ENCODE measurements at places on chromosomes 3 and 15.

- DNase-seq, result peak; percentile 61
Measured at GRCh38 chr3:53045518-53046170, at the start of gene SFMBT1. SFMBT1 (minus strand) TSS chr3:53046073; CDS start chr3:52969128, 76,945 bp downstream.

DNA sequence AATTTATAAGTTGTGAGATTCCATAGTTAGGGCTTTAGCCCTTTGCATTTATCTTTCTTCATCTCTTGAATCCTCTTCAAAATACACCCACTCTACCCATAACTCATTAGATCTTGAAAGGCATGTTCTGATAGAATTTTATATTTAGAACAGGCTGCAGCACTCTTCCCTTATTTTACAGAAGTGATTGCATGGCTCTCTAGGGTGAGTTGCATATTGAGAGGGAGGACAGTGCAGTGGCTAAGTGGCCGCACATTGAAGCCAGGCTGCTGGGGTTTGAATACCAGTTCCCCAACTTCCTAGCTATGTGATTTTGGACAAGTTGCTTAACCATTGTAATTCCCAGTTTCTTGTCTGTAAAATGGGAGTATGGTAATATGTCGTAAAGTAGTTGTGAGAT lies 2.5 kb downstream of the CD86 start:
- DNase-seq, result no peak

DNA sequence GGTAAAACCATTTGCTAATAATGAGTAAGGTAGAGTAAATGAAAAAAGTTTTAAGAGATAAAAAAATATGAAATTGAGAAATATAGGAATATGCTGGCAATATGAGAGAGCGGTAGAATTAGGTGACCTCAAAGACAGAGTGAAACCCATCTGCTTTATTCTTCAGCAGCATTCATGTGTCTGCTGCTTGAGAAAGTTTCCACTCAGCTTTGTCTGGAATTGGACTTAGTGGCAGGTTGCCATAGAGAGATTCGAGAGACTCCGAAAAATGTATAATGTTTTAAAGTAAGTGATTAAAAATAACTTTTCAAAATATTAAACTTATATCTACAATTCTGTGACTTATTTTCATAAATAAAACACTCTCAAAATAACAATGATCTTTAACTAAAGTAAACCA lies 5.0 kb downstream of the SUCNR1 start:
- DNase-seq, result no peak

DNA sequence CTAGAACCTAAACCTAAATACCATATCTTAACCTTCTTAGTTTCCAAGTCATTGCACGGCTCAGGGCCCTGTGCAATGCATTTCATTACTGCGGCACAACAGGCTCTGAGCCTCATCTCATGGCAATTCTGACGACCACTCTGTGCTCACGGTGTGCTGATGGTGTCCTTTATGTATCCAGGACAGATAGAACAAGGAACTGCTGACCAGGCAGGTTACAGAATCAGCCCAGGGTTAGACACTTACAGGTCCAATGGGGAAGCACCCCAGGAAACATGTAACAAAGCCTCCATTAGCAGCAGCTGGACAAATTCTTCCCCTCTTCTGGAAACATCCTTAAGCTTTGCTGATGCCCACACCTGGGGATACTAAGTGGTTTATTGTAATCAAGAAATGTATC lies 91.9 kb upstream of the NSMCE3 start:
- no peak for DNase-seq

DNA sequence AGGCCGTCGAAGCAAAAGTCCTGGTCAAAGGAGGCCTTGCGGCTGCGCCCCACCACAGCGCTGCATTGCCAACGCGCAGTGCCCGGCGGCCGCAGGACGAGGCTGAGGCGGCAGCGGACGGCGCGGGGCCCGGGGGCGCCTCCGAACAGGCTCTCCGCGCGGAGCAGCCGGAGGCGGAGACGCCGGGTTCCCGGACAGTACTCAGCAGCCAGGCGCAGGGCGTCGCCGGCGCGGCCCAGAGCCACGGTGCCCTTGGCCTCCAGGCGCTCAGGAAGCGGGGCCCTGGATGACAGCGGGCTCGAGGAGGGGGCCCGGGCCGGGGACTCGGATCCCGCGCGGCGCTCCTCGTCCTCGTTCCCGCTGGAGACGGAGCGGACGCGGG lies 1.1 kb downstream of the C2CD4B start:
- no peak for DNase-seq

- DNase-seq, result no peak
Measured at GRCh38 chr3:23884481-23884880, 32.3 kb downstream of the NKIRAS1 start.

GRCh38 chr3:77370413-77370812 lies 330.5 kb downstream of the ROBO2 start:
- DNase-seq, result no peak

DNA sequence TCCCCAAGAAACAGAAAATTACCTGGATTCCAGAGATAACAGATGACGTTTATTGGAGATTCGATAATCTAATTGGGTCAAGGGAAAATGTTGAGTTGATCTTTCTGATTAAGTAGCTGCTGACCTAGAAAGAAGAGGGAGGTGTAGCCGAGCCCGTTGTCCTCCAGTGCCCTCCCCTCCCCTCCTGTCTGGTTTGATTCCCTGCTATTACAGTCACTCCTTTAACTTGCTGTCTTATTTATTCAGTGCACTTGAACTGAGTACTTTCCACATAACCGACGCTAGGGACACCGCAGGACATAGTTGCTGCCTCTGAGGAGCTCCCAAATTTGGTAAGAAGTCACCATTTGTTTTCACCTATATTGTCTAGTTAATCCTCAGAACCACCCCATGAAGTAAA lies 103.7 kb downstream of the AQP9 start:
- DNase-seq, result no peak

DNA sequence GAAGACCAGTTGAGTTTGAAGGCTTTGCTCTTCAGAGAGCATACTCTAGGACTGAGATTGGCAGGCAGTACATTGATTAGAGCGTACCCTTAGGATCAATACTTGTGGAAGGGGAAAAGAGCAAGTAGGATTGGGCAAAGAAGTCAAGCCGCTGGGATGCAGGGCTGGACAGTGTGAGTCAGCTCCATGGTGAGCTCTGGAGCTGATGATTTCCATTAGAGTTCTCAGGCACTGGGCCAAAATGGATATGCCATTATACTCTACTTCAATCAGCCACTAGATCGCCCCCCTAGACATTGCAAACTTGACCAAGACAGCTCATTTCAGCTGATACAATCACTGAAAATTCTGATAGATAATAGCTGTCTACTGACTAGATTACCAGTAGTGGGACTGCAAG lies 432.7 kb upstream of the ALCAM start:
- DNase-seq, result no peak

- no peak for DNase-seq
Measured at GRCh38 chr15:39040861-39041260, 476.2 kb upstream of the RASGRP1 start.

- no peak for DNase-seq
Measured at GRCh38 chr3:101268141-101268540, 52.2 kb downstream of the IMPG2 start.

- DNase-seq, result no peak
Measured at GRCh38 chr3:52254608-52255007, 9.0 kb downstream of the PPM1M start.

- no peak for DNase-seq
Measured at GRCh38 chr15:91209726-91210125, 109.7 kb downstream of the SV2B start.

DNA sequence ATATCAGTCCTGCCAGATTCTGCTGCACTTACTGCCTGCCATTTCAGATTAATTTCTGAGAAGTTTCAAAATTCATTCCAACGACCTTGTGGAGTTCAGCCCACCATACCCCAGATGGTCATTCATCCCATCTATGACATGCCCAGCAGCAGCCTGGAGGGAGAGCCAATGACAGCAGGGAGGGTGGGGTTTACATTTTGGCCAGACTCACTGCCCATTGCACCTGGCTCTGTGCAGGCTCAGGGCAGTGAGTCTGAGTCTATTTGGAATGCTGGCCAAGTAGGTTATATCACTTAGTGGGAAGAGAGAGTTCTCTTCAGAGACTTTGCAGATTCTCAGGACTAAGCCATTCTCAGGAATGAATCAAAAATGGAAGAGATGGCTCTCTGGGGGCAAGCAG lies 21.5 kb downstream of the SRPRB start:
- DNase-seq, result no peak
